MG63 (cell line): ENCODE measurements at places on chromosomes 2 and 18. TPM values are rescaled to one million over a fixed set of nuclear protein-coding genes. Genes with fewer than 3 reads are reported as not detected.

- DNase-seq = no peak
Observed at GRCh38 chr18:2680216-2680792, 24.8 kb downstream of the SMCHD1 start.

EPHA4 gene
- total RNA-seq = 3.8 and 5.4 TPM in 2 replicates

SPATA3 gene
- total RNA-seq = not detected in 2 replicates

MSH6 gene
- 55.0 and 63.8 TPM in 2 replicates for total RNA-seq

DNA sequence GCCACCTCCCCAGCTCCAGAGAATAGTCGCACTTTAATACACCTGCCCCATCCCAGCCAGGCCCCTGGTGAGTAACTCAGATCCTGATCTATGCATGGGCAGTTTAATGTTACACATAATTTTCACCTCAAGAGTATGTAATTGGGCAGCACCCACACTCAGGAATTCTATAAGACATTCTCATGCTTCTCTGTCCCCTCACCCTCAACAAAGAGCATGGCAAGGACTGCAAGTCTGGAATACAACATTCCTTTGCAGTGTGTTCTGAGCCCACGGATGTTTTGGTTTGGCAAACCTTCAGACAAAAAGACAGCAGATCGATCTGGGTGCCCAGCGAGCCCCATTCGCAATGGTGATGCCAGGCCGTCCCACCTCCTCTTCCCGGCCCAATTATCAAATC, 4.9 kb upstream of the SLC14A1 start:
- no peak for DNase-seq

GRCh38 chr2:143526498-143526897, 397.3 kb downstream of the ARHGAP15 start:
- DNase-seq = no peak

CRYBA2 gene
- total RNA-seq = not detected in 2 replicates

DNA sequence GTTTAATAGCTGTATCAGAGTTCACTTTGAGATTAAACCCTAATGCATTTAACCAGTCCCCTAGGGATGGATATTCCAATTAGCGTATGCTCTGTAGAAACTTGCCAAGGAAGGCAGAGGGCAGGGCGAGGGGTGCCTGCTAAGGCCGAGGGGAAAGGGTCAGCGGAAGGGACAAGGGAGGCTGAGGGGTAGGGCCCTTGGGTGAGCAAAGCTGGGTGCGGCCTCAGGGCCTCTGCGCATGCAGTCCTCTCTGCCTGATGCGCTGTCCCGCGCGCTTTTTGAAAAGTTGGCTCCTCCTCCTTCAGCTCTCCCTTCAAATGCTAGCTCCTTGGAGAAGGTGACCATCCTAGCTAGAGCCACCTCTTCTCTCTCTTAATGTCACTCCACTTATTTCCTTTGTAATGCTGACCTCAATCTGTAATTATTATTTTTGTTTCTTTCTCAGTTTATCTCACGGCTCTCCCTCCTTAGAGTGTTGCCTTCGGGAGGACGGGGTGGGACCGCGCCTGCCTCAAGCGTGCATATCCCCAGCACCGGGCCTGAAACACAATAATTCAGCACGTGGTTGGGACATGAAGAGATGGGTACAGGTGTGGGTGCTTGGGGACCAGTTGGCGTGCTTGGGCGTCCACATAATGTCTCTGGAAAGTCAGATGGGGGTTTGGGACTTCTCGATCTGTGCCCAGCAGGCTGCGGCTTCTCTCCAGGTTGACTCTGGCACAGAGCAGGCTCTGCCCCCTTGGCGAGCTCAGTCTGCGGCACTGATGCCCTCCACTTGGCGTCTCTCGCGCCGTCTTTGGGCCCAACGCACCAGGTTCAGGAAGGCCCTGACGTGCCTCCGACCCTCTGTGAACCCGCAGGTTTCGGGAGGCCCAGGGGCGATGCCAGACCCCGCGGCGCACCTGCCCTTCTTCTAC, 10.0 kb downstream of the ZAP70 start:
- no peak for DNase-seq

GRCh38 chr2:25341753-25342371, at the start of gene DNMT3A:
DNMT3A (minus strand) TSS chr2:25341925; CDS start chr2:25313984, 27,941 bp downstream.
- DNase-seq = peak; percentile 73

GRCh38 chr18:65750389-65751154, at the start of gene CDH7:
CDH7 (plus strand) TSS chr18:65751012; CDS start chr18:65762843, 11,831 bp downstream.
- peak; percentile 1 for DNase-seq

SLC4A3 gene
- 3.0 and 4.9 TPM in 2 replicates for total RNA-seq

- no peak for DNase-seq
Observed at GRCh38 chr2:71702071-71702970, 249.0 kb downstream of the DYSF start.

NCOA1 gene
- total RNA-seq = 2.3 and 2.4 TPM in 2 replicates

DNA sequence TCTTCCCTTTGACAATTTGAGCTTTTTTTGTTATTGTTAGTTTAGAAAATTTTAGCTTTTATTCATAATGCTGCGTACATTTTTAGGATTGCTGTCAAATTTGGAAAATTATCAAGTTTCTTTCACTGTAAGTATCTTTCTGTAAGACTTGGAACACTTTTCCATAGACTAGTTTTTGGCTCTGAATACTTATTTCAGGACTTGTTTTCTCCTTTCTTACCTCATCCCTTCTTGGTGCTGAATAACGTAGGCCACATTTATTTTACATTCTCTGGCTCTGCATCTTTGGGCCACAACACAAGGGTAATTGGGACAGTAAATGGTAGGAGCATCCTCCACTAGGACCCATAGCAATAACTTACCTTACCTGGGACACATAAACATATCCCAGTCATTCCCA, 85.1 kb downstream of the CCDC85A start:
- DNase-seq = no peak

RGPD3 gene
- total RNA-seq = 0.07 TPM in 2 replicates

IL1RL1 gene
- not detected in 2 replicates for total RNA-seq

ATP8B1 gene
- 61.4 and 68.0 TPM in 2 replicates for total RNA-seq

- DNase-seq = no peak
Observed at GRCh38 chr18:10440884-10441283, 13.6 kb upstream of the APCDD1 start.

GRCh38 chr18:75350512-75350839, 77.0 kb downstream of the SMIM21 start:
- no peak for DNase-seq

GRCh38 chr2:28348149-28348567, 44.5 kb upstream of the FOSL2 start:
- no peak for DNase-seq

DNA sequence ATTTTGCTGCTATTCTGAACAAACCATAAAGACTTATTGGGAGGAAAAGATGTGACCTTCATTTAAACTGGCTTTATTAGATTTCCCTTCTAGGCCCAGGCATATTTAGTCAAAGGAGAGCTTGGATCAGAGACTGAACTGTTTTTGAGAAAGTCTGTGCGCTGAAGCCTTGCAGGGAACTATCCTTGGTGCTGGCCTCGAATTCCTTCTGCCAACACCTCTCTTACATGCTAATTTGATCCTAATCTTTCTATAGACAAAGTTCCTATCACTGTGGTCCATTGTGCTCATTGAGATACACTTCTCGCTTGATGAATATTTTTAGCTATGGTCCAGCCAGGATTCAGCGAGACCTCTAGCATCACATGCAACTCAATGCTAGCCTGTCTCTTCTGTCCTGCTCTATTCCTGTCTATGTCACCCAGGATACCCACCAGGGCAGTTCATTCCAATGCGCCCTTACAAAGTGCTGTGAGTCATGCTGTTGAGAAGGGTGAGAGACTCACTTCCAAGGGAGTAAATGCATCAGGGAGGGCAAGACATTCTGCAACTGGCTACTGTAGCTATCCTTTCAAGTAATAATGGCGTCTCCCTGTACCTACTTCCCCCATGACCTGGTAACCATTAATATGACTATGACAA, 356.7 kb upstream of the LYPD1 start:
- DNase-seq = no peak

CLEC4F gene
- not detected in 2 replicates for total RNA-seq

DNA sequence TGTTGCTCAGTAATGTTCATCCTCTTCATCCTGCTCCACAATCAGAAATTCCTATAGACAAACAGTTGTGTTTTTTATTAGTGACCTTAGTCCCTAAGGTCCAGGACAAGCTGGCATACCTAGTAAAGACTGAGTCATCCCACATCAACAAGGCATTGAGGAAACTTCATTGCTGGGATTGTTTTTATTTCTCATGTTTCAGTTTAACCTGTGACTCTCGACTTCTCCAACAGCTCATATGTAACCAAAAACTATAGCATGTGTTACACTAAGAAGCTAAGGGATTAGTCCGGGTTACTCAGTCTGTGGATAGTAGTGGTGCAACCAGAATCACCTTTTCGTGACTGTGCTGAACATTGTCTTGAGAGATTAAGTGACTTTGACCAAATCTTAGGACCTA, 292.1 kb downstream of the RDH14 start:
- no peak for DNase-seq

DLX2 gene
- total RNA-seq = not detected in 2 replicates

- DNase-seq = no peak
Observed at GRCh38 chr2:217731805-217732204, 271.0 kb downstream of the TNS1 start.

DNA sequence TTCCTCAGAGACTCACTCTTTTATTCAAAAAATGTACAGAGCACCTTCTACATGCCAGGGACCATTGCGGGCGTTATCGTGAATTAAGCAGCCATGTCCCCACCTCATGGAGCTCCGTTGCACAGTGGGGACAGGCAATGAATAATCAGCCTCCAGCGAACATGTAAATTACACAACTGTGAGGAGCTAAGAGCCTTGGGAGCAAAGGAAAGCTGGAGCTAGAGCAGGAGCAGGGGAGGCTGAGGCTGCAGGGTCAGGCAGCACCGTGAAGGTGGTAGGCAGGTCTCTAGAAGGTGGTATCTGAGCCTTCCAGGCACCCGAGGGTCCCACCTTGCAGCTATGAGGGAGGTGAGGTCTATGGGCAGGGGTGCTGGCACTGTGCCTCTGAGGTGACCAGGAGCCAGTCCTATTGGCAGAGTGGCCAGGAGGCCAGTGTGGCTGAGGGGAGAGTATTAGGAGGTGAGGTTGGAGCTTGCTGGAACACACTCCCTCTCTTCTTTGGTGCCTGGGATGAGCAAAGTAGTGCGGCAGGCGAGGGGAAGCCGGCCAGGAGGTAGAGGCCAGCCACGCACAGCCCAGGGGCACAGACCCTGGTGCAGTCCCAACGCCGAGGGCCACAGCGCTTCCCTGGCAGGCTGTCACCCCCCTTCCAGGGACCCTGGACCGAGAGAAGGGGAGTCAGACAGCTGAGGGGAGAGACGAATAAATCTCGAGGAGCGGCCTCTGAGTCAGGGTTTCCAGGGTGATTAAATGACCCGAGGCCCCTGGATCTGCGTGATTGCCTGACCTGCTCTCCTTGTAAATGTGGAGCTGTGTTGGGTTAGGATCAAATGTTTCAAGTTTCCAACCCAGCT, 167.3 kb downstream of the SEPTIN10 start:
- peak; percentile 44 for DNase-seq

DNA sequence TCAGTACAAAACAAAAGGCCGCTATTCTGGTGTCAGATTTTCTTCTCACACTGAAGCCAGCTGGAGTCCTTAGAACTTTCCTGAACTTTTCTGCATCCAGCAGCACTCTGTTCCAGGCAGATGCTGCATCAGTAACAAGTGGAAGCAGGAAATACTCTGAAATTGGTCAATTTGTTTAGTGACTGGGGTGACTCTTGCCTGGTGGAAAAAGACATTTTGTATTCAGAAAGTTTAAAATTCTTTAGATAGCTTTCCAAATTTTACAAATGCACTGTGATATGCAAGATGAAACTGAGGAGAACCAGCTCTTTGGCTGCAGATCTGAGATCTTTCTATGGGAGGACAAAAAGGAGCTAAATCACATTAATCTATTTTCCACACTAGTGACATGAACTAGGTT, 385.7 kb downstream of the NRXN1 start:
- no peak for DNase-seq

ARHGEF33 gene
- total RNA-seq = 0.05 TPM in 1 of 2 replicates, not detected in the other

RBBP8 gene
- total RNA-seq = 19.4 and 27.7 TPM in 2 replicates

RAX gene
- total RNA-seq = not detected in 2 replicates

GRCh38 chr2:3329491-3329890, 48.1 kb downstream of the EIPR1 start:
- DNase-seq = no peak

GBX2 gene
- 0.94 TPM in 1 of 2 replicates, not detected in the other for total RNA-seq

DNA sequence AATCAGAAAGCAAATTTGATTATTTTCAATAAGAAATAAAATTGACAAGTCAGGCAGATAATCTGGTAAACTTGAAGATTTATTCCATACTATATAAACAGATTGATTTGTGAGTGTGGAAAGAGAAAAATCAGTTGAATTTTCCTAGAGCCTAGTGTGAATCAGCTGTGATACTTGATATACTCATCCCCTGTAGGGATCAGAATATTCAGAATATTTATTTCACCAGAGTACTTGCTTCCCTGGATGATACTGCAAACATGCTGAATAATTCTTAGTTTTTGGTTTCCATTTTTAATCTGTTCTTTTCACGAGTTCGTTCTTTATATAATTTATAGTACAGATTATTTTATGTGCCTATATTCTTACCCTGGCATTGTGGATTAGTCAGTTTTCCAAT, 142.8 kb downstream of the GALNT3 start:
- no peak for DNase-seq

- no peak for DNase-seq
Observed at GRCh38 chr18:58813105-58813504, 51.6 kb upstream of the ZNF532 start.

ZNF397 gene
- 4.1 and 6.9 TPM in 2 replicates for total RNA-seq

FBXO36 gene
- total RNA-seq = 0.56 and 0.74 TPM in 2 replicates

DNA sequence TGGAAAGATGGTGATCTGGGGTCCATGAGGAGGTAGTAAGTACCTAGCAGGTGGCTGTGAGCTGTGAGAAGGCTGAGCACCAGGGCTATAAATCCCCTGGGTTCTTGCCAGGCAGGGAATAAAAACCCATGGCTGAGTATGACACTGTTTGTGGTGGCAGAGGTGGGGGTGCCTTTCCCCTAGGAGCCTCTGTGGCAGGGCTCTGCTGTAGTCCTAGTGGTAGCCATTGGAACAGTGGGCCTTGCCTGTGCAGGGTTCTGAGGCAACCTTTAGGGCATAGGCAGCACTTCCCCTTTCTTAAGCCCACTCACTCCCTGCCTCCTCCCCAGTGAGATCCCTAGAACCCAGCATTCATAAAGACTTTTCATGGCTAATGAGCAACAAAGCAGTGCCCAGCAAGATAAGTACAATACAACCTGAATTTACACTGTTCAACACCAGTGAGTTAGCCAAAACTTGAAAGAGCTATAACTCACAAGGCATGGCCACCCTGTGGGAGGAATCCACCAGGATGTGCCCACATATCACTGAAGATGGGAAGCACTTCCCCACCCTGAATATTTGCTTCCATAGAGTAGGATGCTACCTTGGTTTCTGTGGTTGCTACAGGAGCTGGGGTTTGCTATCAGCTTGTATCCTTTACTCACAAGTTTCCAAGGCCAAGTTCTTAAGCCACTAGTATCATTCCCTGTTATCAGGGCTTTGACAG, 100.9 kb upstream of the NEUROD1 start:
- DNase-seq = no peak

EVX2 gene
- not detected in 2 replicates for total RNA-seq

DNA sequence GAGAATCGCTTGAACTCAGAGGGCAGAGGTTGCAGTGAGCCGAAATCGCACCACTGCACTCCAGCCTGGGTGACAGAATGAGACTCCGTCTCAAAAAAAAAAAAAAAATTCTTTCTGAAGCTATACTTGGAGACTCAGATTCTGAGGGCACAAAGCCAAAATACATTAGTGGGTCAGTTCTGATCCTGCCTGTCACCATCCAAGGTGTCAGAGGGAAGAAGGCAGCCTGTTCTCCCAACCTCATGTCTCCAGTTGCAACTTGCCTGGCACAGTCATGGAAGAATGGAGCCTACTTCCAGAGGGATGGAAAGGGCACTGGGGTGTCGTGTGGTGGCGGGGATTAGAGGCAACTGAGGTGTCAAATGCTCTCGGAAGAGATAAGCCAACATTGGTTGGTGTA, 104.8 kb upstream of the GATA6 start:
- DNase-seq = no peak
